ENCODE measurements at places on chromosomes 2 and 18.

- DNase-seq = no peak
These were observed 331.6 kb downstream of the TXNL1 start for GRCh38 chr18:56306797-56307196.

DNA sequence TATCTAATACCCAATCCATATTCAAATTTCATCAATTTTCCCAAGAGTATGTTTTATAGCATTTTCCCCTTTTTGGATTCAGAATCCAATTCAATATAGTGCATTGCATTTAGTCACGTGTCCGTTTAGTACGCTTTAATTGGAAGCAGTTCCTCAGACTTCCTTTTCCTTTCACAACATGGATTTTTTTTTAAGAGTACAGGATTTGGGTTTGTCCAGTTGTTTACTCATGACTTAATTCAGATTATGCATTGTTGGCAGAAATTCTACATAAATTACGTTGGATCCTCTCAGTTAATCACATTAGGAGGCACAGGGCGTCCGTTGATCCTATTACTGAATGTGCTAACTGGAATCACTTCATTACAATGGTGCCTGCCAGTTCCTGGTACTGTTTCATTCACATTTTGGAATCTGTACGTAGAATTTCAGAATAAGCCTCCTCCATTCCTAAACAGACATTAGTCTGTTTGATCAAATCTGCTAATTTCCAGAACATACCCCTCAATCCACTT lies 70.0 kb upstream of the ATIC start:
- no peak for DNase-seq

DNA sequence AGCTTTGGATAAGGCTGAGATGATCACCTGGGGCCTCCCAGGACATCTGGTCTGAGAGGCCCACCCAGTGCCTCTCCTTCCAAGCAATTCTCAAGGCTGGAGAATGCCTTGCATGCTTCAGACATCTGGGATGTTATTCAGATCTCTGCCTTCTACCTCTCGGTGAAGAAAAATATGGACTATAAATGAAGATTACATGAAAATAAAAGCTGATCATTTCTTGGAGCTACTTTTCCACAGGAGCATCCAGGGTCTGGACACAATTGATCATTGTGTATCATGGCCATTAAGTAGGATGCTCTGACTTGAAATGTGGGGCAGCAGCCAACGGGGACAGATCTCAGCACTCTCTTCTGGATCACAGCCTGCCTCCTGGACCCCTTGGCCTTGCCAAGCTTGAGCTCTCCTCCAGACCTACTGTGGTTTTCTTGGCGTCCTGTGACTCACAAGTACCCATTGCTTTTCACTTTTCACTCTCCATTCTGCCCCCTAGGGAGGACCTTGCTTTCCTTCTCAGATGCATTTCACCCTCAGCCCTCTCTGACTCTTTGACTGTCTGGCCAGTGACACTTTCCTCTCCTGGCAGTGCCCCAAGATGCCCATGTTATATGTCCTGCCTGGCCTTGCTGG lies 203.1 kb downstream of the INSIG2 start:
- DNase-seq = no peak

- DNase-seq = no peak
These were observed 108.8 kb downstream of the SPOPL start for GRCh38 chr2:138610201-138610953.

DNA sequence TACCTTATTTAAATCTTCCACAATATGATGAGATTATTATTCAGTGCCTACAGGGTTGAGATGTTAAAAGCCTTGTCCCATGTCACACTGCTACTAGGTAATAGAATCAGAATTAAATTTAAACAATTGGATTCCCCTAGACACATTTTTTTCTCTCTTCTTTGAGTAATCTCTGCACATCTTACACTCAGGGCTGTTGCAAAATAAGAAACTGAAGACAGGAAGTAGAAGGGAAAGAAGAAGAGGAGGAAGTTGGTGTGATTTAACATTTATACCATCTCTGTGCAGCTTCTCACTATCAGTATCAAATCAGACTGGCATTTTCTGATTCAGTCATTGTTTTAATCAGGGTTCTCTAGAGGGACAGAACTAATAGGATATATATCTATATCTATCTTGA lies 677.6 kb downstream of the IRS1 start:
- no peak for DNase-seq
